ENCODE measurements at places on chromosomes 2 and 18.

DNA sequence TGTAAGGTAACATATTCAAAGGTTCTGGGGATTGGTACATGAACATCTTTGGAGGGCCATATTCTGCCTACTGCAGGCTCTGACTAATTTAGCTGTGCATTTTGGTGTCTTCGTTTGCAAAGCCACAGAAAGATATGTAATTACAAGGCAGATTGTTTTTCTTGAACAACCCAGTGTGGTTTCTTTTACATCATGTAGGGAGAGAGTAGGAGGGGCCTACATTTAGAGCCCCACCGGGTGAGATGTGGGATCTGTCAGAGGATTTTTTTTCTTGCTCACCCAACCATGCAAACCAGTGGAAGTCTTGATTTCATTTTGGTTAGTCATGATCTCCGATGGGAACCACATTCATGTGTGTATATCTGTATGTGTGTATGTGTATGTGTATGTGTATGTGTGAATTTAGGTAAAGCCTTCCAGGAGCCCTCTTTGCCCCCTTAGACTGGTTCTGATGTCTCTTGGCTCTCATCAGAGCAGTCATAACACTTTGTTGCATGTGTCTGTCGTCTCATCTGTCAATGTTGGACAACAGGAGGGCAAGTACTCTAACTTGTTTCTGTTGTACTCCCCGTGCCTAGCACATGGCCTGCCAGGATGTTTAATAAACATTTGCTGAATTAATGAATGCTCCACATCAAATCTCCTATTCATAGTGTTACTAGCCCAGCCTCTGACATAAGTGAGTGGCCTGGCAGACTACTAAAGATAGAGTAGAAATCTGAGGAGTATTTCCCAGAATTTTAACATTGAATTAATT lies 239.9 kb downstream of the MTX2 start:
- DNase-seq: no peak

DNA sequence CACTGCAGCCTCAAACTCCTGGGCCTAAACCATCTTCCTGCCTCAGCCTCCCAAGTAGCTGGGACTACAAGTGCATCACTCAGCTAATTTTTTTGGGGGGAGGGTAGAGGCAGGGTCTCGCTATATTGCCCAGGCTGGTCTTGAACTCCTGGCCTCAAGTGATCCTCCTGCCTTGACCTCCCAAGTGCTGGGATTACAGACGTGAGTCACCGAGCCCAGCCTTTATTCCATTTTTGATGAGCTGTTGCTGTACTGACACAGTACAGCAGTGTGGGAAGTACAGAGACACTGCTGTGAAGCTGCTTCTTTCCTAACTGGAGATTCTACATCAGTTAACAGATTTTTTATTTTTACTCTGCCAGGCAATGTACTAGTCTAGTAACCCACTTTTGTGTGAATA lies 18.8 kb downstream of the PTRHD1 start:
- no peak for DNase-seq

GRCh38 chr2:76469066-76469465 lies 758.4 kb upstream of the GCFC2 start:
- peak; percentile 70 for DNase-seq

GRCh38 chr2:210167227-210167626 lies 4.0 kb downstream of the KANSL1L start:
- DNase-seq: peak; percentile 22

DNA sequence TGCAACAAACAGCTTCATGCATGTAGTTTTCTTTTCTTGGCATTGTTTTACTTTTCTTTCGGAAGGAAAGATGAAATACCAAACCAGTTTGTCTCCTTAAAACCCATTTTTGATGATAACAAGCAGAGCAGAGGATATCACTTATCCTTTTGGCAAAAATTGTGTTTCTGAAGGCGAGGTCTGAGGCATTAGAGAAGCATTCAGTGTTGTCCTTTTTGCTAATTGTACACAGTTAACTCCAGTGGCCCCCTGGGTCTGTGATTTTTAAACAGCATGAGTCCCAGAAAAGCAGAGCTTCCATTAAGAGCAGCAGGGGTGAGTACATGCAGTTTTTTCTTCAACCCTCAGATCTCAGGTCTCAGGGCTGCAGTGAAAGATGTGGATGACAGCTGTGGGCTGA lies 41.3 kb downstream of the TTC39C start:
- DNase-seq: no peak

- no peak for DNase-seq
Observed at GRCh38 chr2:101082998-101083397, 68.2 kb downstream of the TBC1D8 start.

DNA sequence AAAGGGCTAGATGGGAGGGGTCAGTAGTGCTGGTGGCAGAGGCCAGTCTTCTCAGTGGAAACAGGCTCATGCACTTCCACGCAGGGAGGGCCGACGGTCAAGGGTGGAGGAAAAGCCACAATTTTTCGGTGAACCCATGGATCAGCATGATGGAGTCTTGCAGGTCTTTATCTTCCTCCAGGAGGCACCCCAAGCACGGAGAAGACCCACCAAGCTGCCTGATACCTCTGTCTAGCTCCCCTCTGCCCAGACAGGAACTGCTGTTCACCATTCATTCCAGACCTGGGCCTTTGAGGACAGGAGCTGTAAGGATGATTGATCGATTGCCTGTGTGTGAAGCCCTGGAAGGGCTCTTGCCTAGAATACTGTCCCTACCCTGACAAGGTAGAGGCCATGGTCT lies 2.8 kb upstream of the LRRFIP1 start:
- DNase-seq: no peak

- DNase-seq: no peak
Observed at GRCh38 chr18:11570769-11571412, 38.5 kb upstream of the SLC35G4 start.

All from endothelial cell of umbilical vein (primary cell).